ENCODE measurements at places on chromosomes 12 and 14.
A peak's percentile ranks its signal among the peaks of the same experiment; 100 is the strongest.

- no peak for DNase-seq
These were observed 14.8 kb upstream of the NFYB start for GRCh38 chr12:104152685-104153241.

DNA sequence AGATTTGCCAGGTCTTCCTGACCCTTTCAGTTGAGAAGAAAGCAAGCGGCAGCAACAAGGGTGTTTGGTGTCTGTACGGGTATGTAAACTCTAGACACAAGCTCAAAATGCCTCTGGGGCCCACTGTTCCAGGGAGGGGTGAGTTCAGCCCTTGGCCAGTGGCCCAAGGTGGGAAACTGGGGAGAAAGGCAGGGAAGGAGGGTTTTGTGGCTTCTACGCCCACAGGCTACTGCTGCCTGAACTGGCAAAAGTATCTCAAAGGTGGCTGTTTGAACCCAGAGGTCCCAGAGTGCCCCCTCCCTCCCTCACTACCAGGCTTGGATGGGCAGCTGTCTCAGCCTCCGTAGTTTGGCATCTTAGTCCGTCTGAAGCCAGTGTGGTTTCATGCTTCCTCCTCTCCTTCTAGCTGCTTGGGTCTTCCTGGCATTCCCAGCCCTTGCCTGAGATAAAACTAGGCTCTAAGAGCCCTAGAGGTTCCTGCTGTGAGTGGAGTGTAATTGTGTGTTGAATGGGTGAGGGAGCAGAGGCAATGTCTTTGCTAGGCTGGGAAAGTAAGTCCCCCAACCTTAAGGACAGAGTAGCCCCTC, 5.5 kb downstream of the HOXC5 start:
- no peak for DNase-seq

DNA sequence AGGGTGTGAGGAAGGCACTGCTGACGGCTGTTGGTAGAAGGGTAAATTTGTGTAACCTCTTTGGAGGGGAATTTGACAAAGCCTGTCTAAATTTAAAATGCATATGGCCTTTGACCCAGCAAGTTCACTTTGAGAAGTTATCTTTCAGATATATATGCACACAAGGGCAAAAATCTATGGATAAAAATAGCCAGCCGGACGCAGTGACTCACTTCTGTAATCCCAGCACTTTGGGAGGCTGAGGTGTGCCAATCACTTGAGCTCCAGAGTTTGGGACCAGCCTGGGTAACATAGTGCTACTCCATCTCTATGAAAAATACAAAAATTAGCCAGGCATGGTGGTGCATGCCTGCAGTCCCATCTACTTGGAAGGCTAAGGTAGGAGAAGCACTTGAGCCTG, 13.4 kb downstream of the UBC start:
- DNase-seq, result no peak

GRCh38 chr14:100806386-100806785, 19.5 kb upstream of the MEG3 start:
- DNase-seq, result no peak

GRCh38 chr14:51954657-51955056, 34.7 kb upstream of the RTRAF start:
- no peak for DNase-seq

DNA sequence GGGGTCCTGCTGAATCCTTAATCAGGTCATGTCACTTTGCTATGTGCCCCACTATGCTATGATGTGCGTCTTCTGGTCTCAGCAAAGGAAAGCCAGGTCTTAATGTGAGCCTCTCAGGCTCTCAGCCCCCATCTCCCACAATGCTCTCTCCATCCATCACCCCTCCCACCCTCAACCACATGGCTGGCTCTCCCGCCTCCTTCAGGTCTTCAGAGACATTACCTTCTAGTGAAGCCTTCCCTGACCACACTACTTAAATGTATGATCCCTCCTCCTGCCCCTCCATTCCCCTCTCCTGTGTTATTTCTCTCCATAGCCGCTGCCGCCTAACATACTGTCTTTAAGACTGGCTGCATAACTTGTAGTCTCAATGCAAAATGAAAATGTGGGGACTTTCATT, 50.5 kb downstream of the KRT80 start:
- DNase-seq, result no peak

GRCh38 chr14:77130386-77130785, 11.2 kb downstream of the ZDHHC22 start:
- no peak for DNase-seq

- DNase-seq, result peak; percentile 72
These were observed 8.9 kb upstream of the AMN start for GRCh38 chr14:102913341-102914211.

GRCh38 chr14:28305938-28306337, 460.6 kb upstream of the FOXG1 start:
- no peak for DNase-seq

GRCh38 chr12:12327802-12328201, 22.2 kb downstream of the MANSC1 start:
- DNase-seq, result no peak

DNA sequence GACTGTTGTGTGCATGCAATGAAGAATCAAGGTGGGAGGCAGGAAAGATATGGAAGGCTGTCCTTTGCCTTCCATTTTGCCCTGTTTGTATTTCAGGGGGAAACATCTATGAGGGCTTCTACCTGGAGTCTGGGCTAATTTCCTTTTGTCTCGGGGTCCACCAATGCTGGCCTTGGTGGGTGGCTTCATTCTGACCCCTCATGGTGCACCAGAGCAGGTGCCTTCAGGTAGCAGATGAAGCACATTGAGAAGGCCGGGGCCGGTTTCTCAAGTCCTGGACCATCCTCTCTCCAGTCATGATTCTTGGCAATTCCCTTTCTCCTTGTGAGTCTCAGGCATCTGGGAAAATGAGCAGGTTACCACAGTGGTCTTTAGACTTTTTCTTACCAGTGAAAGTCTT, 47.2 kb downstream of the RPH3A start:
- DNase-seq, result no peak

DNA sequence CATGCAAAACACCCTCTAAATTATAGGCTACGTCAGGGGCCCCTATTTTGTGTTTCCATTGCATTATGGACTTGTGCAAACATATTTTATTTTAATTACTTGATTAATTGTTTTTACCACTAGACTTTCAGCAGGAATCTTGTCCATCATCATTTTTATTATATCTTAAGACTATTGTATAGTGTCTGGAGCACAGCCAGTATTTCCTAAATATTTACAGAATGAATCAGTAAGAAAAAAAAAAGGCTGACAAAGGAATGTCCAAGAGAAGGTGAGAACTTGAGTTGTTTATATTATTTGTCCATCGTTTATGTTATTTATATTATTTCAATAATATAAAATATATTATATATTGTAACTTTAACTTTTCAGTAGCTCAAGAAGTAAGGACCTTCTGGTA, 664.7 kb downstream of the SLC6A15 start:
- DNase-seq, result no peak

DNA sequence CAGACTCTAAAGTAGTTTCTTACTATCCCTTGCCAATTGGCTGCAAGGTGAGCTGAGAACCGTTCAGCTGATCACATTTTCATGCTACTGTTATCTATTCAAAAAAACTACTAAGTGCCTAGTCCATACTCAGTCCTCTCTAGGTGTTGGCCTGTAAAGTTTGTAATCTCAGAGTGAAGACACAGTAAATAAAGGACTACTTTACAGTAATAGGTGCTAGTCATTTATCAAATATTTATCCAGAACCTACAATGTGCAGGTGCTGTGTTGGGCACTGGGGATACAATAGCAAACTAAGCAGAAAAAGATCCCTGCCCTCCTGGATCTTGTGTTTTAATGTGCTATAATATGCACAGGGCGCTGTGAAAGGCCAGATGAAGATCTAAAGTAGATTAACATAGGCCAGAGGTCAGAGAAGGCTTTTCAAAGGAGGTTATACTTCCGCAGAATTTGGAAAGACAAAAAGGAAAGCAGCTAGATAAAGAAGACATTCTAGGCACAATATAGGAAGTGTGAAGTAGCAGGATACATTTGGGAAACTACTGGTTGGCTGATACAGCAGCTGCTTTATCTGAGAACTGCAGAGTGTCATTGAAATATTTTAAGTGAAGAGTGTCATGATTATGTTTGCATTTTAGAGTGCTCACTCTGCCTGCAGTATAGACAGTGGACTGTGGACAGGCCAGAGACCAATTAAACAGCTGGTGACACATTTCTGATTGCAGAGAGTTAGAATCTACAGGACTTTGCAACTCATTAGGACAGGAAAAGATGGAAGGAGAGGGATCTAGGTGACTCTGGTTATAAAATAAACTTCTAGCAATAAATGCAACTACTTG, 8.0 kb upstream of the ACTR10 start:
- no peak for DNase-seq

GRCh38 chr14:75442642-75443041, 14.8 kb downstream of the JDP2 start:
- DNase-seq, result no peak

GRCh38 chr14:100645196-100645981, 58.2 kb upstream of the BEGAIN start:
- peak; percentile 90 for DNase-seq

DNA sequence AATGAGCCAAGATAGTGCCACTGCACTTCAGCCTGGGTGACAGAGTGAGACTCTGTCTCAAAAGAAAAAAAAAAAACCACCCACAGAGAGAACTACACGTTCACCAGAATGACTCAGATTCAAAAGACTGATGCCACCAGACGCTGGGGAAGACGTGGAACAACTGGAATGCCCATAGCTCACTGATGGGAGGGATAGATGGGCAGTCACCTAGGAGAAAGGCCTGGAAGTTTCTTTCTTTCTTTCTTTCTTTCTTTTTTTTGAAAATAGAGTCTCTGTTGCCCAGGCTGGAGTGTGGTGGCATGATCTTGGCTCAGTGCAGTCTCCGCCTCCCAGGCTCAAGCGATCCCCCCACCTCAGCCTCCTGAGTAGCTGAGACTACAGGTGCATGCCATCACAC, 10.0 kb upstream of the KLC1 start:
- no peak for DNase-seq

- no peak for DNase-seq
These were observed 30.0 kb downstream of the SLC38A1 start for GRCh38 chr12:46238821-46239220.

- DNase-seq, result peak; percentile 73
These were observed 7.8 kb downstream of the LRTM2 start for GRCh38 chr12:1827826-1828805.

DNA sequence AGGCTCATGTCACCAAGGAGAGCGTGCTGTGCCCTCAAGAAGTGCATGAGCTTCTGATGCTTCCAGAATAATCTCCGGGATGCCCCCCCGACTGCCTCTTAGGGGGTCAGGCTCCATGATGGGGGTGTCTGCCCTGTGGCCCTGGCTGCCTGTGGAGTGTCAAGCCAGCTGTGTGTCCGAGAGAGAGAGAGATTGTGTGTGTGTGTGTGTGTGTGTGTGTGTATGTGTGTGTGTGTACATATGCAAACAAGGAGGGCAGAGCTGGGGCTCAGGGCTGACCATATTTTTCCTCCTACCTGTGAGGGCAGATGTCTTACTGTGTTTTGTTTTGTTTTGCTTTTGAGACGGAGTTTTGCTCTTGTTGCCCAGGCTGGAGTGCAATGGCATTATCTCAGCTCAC, 5.6 kb upstream of the ALDH2 start:
- DNase-seq, result no peak

DNA sequence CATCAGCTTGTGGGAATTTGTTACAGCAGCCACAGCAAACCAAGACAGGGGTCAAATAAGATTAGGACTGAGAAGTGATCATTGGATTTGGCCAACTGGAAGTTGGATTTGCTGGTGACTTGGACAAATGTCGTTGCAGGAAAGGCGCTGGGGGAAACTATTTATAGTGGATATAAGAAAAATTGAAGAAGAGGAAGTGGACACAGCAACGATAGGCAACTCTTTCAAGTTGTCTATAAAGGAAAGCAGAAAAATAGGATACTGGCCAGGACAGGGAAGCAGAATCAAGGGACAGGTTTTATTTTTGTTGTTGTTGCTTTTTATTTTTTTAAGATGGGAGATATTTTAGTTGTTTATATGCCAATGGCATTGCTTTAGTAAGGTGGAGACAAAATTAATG, 56.2 kb upstream of the RTRAF start:
- DNase-seq, result no peak

- no peak for DNase-seq
These were observed 256.3 kb downstream of the NTF3 start for GRCh38 chr12:5688226-5688625.

DNA sequence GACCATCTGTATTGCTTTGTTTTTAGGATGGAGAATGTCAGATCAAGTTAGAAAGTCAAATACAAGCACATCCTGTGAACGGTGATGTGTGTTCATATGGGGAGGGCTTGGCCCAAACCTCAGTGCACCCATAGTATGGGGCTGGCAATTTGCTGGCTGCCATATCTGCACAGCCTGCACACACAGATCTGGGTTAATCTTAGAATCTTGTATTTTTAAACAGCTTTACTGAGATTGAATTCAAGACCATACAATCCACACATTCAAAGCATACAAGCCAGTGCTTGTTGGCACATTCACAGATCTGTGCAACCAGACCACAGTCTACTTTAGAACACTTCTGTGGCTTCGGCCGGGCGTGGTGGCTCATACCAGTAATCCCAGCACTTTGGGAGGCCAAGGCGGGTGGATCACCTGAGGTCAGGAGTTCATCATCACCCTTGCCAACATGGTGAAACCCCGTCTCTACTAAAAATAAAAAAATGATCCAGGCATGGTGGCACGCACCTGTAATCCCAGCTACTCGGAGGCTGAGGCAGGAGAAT, 90.4 kb downstream of the CCDC92 start:
- DNase-seq, result peak; percentile 12

- DNase-seq, result no peak
These were observed 175.2 kb upstream of the ATP2B1 start for GRCh38 chr12:89883630-89884389.

- DNase-seq, result no peak
These were observed 114.5 kb upstream of the RASSF8 start for GRCh38 chr12:25843976-25844375.

DNA sequence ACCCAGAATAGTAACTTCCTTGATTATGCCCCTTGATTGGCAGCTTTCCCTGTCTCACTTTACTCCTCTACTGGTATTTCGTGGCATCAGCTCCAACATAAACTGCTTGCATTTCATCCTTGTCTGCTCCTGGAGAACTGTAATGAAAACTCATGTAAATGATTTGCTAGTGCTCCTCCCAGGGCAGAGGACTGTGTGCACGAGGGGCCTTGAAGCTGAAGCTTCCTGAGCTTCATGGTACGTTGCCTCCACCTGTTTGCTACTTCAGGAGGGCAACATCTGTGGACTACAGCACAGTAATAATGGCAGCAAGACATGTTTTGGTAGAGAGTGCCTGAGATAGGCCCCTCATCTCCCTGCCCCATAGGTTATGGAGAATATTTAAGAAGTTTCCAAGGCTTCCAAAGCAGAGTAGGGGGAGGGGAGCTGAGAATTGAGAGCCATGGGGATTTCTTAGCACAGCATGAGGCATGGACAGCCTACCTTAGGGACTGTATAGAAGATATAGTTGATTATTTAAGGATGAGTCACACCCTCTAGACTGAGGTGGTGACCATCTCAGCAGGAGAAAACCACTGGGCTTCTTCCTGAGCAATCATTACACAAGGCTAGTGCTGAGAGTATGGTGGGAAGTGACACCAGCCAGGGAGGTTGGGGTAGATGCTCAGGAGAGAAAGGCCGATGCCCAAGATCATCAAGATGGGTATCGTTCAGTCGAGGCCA, 29.5 kb downstream of the CCDC198 start:
- DNase-seq, result no peak
